Activated CD4-positive, CD25-positive, alpha-beta regulatory T cell treated with anti-CD3 and anti-CD28 coated beads, Interleukin-2, amount 50 U/mL, for 16 hours (primary cell): ENCODE measurements at places on chromosomes 12 and 14.

DNA sequence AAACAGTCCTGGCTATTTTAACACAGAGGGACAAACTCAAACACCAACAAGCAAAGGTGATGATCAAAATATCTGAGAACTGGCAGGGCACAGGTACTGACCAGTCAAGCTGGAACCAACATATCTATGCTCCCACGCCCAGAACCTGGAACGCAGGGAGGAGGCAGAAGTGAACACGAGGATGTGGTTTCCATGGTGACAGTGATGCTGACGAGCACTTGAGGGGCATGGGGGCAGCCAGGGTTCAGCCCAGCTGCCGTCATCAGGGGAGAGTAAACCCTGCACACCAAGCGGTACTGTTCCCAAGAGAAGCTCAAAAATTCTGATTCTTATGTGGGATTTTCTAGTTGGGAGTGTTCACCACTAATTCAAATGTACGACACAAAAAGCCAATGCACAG is 113.6 kb upstream of the SFSWAP start:
- DNase-seq: no peak

DNA sequence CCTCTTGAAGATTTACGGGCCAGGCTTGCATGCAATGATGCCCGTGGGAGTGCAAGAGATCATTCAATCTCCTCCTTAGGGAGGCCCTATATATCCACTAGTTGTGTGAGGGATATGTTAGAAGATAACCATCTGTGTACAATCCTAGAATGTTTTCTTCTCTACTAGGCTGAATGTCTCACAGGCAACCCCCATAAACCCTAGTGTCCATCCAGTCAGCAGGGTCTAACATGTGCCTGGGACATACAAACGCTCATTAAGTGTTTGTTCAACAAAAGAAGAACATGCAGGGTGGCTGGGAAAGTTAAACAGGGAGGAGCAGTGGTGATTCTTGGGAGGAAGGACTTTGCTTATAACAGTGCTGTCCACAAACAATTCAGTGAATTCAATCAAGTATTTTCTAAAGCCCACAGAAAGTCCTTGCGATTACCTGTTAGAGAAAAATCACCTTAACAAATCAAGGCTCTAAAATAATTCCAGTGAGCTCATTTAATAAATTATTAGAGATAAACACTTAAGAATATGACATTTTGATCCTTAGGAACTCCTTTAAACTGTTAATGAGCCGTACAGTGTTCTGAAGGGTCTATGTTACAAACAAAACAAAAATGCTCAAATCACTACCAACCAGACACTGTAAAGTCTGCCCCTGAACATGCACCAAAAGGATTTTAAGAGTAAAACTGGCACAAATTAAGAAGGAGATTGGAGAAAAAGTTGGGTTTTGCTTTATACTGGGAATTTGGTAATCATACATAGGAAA is 96.6 kb upstream of the FERMT2 start:
- DNase-seq: no peak

GRCh38 chr14:68956724-68957123 is 22.4 kb downstream of the ACTN1 start:
- no peak for DNase-seq

- no peak for DNase-seq
These were observed 22.7 kb upstream of the IFNG-AS1 start for GRCh38 chr12:67966560-67966959.

DNA sequence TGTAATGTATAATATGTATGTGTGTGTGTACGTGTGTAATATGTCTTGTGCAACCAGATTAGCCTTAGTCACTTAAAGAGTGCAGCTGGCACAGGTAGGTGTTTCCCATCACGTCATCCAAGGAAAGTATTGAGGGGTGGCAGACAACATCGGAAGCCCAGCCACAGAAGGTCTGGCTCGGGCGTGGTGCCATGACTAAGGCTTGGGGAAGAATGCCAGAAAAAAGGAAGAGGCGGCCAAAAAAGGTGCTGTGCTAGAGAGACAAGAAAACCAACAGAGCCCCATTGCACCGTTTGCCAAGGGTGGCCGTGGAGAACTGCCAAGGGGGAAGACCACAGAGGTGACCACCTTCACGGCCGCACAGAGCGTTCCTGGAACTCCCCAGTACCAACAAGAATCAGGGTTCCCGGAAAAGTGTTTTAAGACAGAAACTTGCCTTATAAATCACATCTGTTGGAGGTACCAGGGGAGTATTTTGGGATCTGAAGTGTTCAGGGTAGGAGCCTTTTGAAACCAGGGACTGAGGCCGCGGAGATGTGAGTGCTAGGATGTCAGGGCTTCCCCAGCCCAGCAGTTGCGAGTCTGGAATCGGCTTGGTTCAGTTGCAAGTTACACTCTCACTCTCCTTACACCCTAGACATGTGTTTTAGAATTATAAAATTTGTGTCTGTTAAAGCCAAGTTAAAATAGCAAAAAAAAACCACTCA is 131.2 kb upstream of the DYRK2 start:
- no peak for DNase-seq

DNA sequence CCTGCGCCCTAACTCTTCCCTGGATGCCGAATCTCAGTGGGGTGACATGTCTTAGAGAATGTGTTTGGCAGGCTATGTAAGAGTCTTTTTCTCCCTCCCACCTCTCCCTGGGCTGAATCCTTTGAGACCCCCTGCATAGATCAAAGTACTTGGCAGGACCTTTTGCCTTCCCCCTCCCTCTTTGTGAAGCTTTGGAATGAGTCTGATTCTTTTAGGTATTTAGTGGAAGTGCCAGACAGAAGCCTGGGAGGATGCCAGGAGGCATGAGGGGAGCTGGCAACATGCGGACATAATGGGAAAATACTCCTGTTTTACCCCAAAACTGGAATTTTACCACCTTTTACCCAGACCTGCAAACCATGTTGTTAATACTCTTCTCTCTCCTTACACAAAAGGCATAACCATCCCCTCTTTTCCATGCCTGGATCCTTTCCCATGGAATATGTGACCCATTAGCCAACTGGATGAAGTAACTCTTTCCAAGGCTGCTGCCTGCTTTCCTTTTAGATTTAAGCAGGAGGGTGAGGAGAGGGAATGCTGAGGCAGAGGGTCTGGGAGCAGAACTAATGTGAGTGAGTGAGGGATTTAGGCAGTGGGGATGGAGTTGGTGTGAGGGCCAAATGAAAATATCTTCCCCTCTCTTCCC is 41.7 kb downstream of the TTLL5 start:
- no peak for DNase-seq

- DNase-seq: no peak
These were observed 1319.1 kb downstream of the TMEM121 start for GRCh38 chr14:106845286-106846087.

GRCh38 chr12:102484017-102484416 is 3.7 kb upstream of the IGF1 start:
- no peak for DNase-seq

GRCh38 chr14:33924566-33925100 is 26.2 kb downstream of the EGLN3 start:
- DNase-seq: no peak

DNA sequence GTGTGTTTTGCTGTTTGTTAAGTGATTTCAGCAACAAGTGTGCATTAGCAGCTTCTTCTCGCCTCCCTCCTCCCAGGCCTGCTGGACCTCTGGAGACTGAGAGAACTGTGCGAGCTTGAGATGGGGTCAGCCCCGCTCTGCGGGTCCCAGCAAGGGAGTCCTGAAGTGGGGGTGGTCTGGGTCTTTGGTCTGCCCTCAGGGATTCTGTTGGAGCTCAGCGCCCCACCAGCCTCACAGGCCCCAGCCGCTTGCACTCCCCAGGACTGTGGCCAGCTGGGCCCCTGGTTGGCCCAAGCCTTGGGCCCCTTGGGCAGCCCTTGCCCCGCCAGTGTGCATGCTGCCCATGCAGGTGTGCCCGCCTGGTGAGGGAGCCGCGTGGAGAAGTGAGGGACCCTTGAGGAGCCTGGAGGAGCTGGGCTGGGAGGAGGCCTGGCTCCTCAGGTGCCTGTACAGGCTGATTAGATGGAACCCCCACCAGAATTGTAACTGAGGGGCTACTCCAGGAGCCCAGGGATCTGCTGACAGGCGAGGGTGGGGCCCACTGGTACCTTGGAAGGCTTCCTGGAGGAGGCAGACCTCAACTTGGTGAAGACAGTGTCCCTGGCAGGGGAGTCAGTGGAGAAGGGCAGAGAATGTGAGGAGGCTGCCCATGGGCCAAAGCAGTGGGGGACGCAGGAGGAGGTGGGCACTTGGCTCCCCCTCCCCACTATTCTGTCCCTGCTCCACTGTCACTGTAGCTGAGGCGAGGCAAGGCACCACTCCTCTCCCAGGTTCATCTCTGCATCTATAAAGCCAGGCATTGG is 56.7 kb downstream of the BEGAIN start:
- DNase-seq: no peak
